A549 treated with CpdA at 1 μM for 4 hours (cell line): ENCODE measurements at places on chromosomes 3 and 15. TPM values are rescaled to one million over a fixed set of nuclear protein-coding genes. Genes with fewer than 3 reads are reported as not detected.

Gene WDR73
- 38.9 to 54.0 TPM (median 40.3 TPM) in 5 replicates for total RNA-seq

Gene DISP2
- total RNA-seq = 0.64 to 1.7 TPM (median 1.4 TPM) in 5 replicates

Gene HTR3E
- not detected in 5 replicates for total RNA-seq

Gene CHD2
- 27.5 to 35.0 TPM (median 29.2 TPM) in 5 replicates for total RNA-seq

Gene CIAO2A
- total RNA-seq = 112 to 196 TPM (median 121 TPM) in 5 replicates

Gene STRIT1
- not detected in 5 replicates for total RNA-seq
